Pancreas (tissue), 10 donors: ENCODE measurements at places on chromosomes 7 and 10. TPM values are rescaled to one million over a fixed set of nuclear protein-coding genes. Genes with fewer than 3 reads are reported as not detected.
A peak's percentile ranks its signal among the peaks of the same experiment; 100 is the strongest.

ADAM12 gene
- total RNA-seq: 0.03 TPM

HOXA3 gene
- 0.13 TPM for total RNA-seq

GJD4 gene
- not detected for total RNA-seq

PNLIPRP3 gene
- total RNA-seq: not detected

VAX1 gene
- total RNA-seq: not detected

OR2A42 gene
- not detected for total RNA-seq

TMEM273 gene
- total RNA-seq: 1.9 TPM

DNA sequence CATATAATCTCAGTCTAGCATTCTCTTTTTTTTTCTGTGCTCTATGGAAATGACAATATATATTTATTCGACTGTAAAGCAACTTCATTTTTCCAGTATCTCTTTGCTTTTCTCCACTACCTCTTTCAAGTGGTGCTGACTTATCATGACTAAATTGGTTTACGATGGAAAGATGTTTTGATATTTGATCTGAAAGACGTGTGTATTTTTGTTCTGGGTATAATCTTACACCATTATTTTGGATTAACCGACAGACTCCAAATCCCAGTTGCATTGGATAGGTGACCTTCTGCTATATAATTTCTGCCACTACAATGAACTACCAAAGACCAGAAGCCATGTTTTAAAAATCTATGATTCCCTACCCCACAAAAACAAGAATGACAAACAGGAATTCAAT is 380.5 kb upstream of the NFE2L3 start:
- H3K4me3 ChIP-seq: no peak overlapping the region
- H3K36me3 ChIP-seq: no peaks in the 10 kb centered on the region
- no peaks in the 10 kb centered on the region for H3K27me3 ChIP-seq
- H3K27ac ChIP-seq: no peak overlapping the region

- H3K27me3 ChIP-seq: no peaks in the 10 kb centered on the region
- H3K4me1 ChIP-seq: peaks cover 25% of the 10 kb centered on the region
- no peak overlapping the region for H3K4me3 ChIP-seq
Measured at GRCh38 chr10:119658274-119658673, 7.1 kb downstream of the BAG3 start.

DNA sequence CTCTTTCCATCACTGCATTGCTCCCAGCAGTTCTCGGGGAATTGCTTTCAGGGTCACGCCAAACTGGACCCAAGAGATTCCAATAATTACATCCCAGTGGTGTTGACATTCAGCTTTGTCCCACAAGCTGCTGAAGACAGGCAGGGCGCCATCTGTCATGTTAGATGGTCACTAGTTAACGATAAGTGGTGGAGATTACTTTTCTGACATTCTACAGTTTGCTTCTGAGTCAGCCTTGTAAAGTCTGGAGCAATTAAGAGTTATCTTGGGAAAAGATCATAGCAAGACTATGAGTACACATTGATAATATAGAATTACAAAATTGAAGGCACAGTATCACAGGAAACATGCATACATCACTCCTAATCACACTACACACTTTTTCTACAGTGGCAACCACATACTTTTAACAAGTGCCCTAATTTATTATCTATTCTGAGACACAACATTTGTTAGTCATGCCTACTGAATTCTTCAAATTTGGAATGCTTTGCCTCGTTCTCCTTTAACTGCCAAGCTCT is 41.9 kb downstream of the SEMA3C start:
- H3K27ac ChIP-seq: no peak overlapping the region
- H3K4me3 ChIP-seq: no peak overlapping the region
- no peak for DNase-seq
- H3K27me3 ChIP-seq: no peaks in the 10 kb centered on the region
- H3K36me3 ChIP-seq: no peaks in the 10 kb centered on the region

DNA sequence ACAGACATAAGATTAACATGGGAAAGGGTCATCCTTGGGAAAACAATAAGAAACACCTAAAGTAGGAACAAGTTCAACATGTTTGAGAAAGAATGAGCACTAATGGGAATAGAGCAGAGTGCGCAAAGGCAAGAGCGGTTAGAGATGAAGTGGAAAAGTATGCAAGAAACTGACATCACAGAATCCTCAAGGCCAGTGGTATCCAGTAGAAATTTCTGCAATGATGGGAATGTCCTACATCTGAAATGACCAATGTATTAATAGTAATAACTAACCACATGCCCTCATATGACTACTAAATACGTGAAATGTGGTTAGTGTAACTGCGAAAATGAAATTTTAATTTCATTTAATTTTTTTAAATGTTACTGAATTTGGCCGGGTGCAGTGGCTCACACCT is 54.8 kb downstream of the TFEC start:
- no peaks in the 10 kb centered on the region for H3K27me3 ChIP-seq
- H3K36me3 ChIP-seq: no peaks in the 10 kb centered on the region
- H3K4me1 ChIP-seq: no peaks in the 10 kb centered on the region
- no peak for DNase-seq

DNA sequence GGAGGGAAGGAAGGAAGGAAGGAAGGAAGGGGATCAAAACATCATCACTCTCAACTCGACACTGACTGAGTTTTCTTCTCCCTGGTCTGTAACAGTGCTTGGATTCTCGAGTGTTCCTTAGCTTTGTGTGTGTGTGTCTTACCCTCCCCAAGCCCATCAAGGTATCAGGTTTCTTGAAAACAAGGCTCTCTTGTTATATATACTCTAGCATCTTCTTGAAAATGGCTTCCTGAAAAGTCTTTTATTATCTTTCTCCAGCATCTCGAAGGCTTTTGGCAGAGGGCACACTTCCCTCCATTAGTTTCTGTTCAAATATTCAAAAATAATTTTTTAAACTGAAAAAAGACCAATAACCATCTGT is 13.4 kb downstream of the SERPINE1 start:
- no peaks in the 10 kb centered on the region for H3K36me3 ChIP-seq
- no peaks in the 10 kb centered on the region for H3K4me1 ChIP-seq
- H3K27me3 ChIP-seq: no peaks in the 10 kb centered on the region
- no peak for DNase-seq
- H3K27ac ChIP-seq: no peak overlapping the region

- H3K4me1 ChIP-seq: no peaks in the 10 kb centered on the region
- no peak for DNase-seq
- H3K36me3 ChIP-seq: no peaks in the 10 kb centered on the region
- no peak overlapping the region for H3K27ac ChIP-seq
- H3K27me3 ChIP-seq: no peaks in the 10 kb centered on the region
Measured at GRCh38 chr7:28761505-28761904, 196.6 kb downstream of the TRIL start.

DNA sequence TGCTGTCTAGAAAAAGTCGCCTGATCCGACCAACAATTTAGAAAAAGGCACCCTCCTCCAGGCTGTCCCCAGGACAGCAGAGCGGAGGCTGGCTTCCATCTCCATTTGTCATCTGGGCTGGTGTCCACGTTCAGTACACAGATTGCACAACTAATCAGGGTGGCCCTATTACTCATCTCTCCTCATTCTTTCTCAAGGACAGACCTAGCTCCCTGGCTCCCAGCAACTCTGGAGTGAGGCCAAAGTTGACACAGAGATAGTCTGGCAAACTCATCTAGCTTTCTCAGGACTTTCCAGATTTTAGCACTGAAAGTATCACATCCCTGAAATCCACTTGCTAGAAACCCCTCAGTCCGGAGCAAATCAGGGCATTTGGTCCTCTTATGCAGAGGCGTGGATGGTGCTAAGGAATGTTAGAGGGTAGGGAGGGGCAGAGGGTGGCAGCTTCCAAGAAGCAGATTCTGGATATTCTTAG is 75.1 kb downstream of the DNAH11 start:
- H3K27me3 ChIP-seq: no peaks in the 10 kb centered on the region
- peak; percentile 63 for DNase-seq
- no peaks in the 10 kb centered on the region for H3K4me1 ChIP-seq
- H3K27ac ChIP-seq: no peak overlapping the region
- H3K36me3 ChIP-seq: no peaks in the 10 kb centered on the region
- no peak overlapping the region for H3K4me3 ChIP-seq

- no peaks in the 10 kb centered on the region for H3K36me3 ChIP-seq
- H3K4me3 ChIP-seq: no peak overlapping the region
- DNase-seq: no peak
- H3K27ac ChIP-seq: no peak overlapping the region
- H3K27me3 ChIP-seq: no peaks in the 10 kb centered on the region
- no peaks in the 10 kb centered on the region for H3K4me1 ChIP-seq
Measured at GRCh38 chr7:129773871-129774270, 162.4 kb downstream of the NRF1 start.

- no peak overlapping the region for H3K4me3 ChIP-seq
- no peaks in the 10 kb centered on the region for H3K36me3 ChIP-seq
- H3K27me3 ChIP-seq: no peaks in the 10 kb centered on the region
- no peak overlapping the region for H3K27ac ChIP-seq
- peaks cover 8% of the 10 kb centered on the region for H3K4me1 ChIP-seq
- no peak for DNase-seq
Measured at GRCh38 chr7:956031-956430, 1.6 kb upstream of the ADAP1 start.

DNA sequence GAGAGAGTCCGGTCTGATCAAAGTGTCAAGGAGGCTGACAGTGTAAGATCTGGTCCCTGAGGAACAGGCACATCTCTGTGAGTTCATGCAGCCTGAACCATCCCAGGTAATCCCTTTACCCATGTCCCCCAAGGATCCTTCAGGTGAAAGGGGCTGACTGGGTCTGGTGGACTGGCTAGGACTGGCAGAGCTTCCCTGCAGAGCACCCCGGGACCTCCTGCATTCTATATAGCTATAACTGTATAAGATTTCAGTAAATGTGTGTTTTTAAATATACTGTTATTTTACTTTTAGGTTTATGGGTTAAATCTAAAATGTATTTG is 246.8 kb downstream of the ELMO1 start:
- no peaks in the 10 kb centered on the region for H3K36me3 ChIP-seq
- no peak overlapping the region for H3K4me3 ChIP-seq
- no peak for DNase-seq
- no peak overlapping the region for H3K27ac ChIP-seq
- no peaks in the 10 kb centered on the region for H3K4me1 ChIP-seq

GRCh38 chr7:79590916-79591623 is 137.6 kb upstream of the MAGI2 start:
- no peak for DNase-seq
- no peak overlapping the region for H3K4me3 ChIP-seq
- no peaks in the 10 kb centered on the region for H3K36me3 ChIP-seq
- no peaks in the 10 kb centered on the region for H3K27me3 ChIP-seq
- no peak overlapping the region for H3K27ac ChIP-seq

GRCh38 chr10:132387764-132388210 is 9.2 kb upstream of the PWWP2B start:
- no peaks in the 10 kb centered on the region for H3K36me3 ChIP-seq
- peaks cover 10% of the 10 kb centered on the region for H3K4me1 ChIP-seq
- H3K27me3 ChIP-seq: no peaks in the 10 kb centered on the region
- no peak overlapping the region for H3K27ac ChIP-seq
- no peak overlapping the region for H3K4me3 ChIP-seq

DNA sequence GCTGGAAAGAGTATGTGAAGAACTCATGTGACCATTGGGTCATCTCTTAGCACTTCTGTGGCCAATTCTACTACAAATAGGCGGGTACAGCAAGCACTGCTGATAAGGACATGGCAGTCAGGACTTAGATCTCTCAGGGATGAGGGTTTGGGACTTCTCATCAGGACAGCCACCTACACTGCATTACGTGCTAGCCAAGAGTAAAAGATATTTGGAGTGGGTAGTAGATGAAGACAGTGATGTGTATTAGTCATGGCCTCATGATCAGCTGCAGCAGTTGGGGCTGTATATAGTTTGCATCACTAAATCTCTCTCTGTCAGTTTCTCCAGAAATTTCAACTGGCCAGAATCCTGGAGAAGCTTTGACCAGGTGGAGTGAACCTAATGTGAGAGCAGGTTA is 9.2 kb downstream of the TAS2R60 start:
- no peaks in the 10 kb centered on the region for H3K27me3 ChIP-seq
- no peaks in the 10 kb centered on the region for H3K36me3 ChIP-seq
- DNase-seq: no peak

- no peaks in the 10 kb centered on the region for H3K27me3 ChIP-seq
- no peaks in the 10 kb centered on the region for H3K36me3 ChIP-seq
- H3K4me3 ChIP-seq: no peak overlapping the region
- no peak overlapping the region for H3K27ac ChIP-seq
- no peaks in the 10 kb centered on the region for H3K4me1 ChIP-seq
Measured at GRCh38 chr7:85714951-85715350, 528.1 kb upstream of the SEMA3D start.

DNA sequence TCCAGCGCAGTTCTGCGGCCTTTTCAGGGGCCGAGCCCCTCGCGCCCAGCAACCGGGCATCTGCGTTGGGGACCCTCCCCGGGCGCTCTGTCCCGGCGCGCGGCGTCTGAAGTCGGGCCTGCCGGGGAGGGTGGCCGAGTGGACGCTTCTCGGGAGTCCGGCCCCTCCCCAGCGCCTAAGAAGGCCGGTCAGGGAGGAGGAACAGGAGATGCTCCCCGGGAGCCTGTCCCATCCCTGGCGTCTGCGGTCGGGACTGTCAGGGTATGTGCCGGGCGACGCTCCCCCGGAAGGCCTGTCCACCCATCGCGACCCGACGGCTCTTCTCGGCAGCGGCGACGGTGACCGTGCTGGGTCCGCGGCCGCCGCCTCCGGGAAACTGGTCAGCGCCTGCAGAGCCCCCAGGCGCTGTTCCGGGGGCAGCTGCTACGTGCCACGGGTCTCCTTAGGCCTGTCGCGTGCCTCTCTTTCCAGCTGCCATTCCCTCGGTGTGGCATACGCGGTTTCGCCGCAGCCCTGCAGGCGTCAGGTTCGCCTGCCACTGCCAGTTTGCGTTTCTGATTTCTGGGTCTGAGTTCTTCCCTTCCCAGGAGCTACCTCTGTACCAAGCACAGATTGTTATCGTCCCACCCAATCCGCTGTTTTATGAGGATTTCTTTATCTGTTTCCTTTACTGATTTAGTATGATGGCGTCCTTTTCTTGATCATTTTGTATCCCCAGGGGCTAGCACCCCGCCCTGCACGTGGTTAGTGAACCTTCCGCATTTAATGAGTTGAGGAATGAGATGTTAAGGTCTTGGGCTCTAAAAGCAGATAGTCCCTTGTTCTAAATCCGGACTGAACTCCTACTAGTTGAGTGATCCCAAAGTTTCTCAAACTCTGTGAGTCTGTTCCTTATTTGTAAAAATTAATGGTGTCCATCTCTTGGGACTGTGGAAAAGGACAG is 782 bp downstream of the IFIT5 start:
- H3K4me3 ChIP-seq: peak overlapping the region; percentile 86
- H3K27ac ChIP-seq: peak overlapping the region; percentile 89
- H3K27me3 ChIP-seq: no peaks in the 10 kb centered on the region
- peaks cover 17% of the 10 kb centered on the region for H3K36me3 ChIP-seq

- H3K36me3 ChIP-seq: peaks cover 5% of the 10 kb centered on the region
- H3K27me3 ChIP-seq: no peaks in the 10 kb centered on the region
- H3K27ac ChIP-seq: peak overlapping the region; percentile 89
Measured at GRCh38 chr7:4745971-4746919, 29.2 kb upstream of the AP5Z1 start.

GRCh38 chr10:10532826-10533225 is 484.8 kb upstream of the CELF2 start:
- H3K4me3 ChIP-seq: no peak overlapping the region
- H3K36me3 ChIP-seq: no peaks in the 10 kb centered on the region
- no peaks in the 10 kb centered on the region for H3K27me3 ChIP-seq
- H3K27ac ChIP-seq: no peak overlapping the region

- no peaks in the 10 kb centered on the region for H3K27me3 ChIP-seq
- DNase-seq: no peak
- H3K4me3 ChIP-seq: no peak overlapping the region
- H3K36me3 ChIP-seq: no peaks in the 10 kb centered on the region
- H3K4me1 ChIP-seq: peaks cover 14% of the 10 kb centered on the region
Measured at GRCh38 chr10:22686347-22686746, 28.0 kb downstream of the PIP4K2A start.

GRCh38 chr7:80781146-80781545 is 137.7 kb downstream of the SEMA3C start:
- DNase-seq: no peak
- no peak overlapping the region for H3K27ac ChIP-seq
- H3K36me3 ChIP-seq: no peaks in the 10 kb centered on the region
- H3K27me3 ChIP-seq: no peaks in the 10 kb centered on the region
- H3K4me1 ChIP-seq: no peaks in the 10 kb centered on the region
